ENCODE measurements at places on chromosomes 2 and 18. TPM values are rescaled to one million over a fixed set of nuclear protein-coding genes. Genes with fewer than 3 reads are reported as not detected.

Gene RTP5
- not detected for total RNA-seq

DNA sequence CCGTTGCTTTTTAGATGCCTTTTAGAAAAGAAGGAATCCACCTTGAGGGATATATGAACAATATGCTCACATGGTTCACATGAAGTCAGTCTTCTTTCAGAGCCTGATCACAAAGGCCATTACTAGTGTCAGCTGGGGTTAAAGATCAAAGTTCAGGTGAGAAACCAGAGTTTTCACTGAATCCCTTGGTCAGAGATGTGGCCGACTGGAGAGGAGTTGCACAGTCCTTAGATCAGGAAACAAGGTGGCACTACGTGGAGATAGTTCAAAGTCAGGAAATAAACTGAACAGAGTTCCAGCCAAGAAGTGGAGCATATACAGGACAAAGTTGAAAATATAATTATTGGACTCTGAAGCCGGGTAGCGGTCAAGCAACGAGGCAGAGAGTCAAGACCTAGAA lies 54.6 kb downstream of the AAK1 start:
- H3K27me3 ChIP-seq: no peaks in the 10 kb centered on the region
- no peaks in the 10 kb centered on the region for H3K4me1 ChIP-seq
- no peak overlapping the region for H3K4me3 ChIP-seq
- DNase-seq: no peak
- no peak overlapping the region for H3K27ac ChIP-seq
- H3K36me3 ChIP-seq: no peaks in the 10 kb centered on the region

DNA sequence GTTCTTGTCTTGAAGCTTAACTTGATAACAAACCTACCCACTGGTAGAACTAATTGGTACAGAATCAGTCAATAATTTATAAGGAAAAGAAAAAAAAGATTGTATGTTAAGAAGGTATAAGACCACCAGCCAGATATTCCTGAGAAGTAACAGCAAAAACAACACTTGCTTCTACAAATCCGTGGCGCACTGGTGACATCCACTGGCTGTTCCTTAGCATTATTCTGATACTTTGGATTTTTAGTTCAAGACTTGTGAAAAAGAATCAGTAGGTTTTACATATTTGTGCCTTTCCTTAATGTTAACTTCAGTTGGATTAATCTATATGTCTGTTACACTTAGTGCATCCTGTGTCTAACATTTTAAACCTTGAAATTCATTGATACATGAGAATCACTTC lies 141.8 kb downstream of the GRB14 start:
- H3K27me3 ChIP-seq: peaks cover 25% of the 10 kb centered on the region
- H3K4me1 ChIP-seq: no peaks in the 10 kb centered on the region
- DNase-seq: peak; percentile 38
- H3K36me3 ChIP-seq: no peaks in the 10 kb centered on the region

DNA sequence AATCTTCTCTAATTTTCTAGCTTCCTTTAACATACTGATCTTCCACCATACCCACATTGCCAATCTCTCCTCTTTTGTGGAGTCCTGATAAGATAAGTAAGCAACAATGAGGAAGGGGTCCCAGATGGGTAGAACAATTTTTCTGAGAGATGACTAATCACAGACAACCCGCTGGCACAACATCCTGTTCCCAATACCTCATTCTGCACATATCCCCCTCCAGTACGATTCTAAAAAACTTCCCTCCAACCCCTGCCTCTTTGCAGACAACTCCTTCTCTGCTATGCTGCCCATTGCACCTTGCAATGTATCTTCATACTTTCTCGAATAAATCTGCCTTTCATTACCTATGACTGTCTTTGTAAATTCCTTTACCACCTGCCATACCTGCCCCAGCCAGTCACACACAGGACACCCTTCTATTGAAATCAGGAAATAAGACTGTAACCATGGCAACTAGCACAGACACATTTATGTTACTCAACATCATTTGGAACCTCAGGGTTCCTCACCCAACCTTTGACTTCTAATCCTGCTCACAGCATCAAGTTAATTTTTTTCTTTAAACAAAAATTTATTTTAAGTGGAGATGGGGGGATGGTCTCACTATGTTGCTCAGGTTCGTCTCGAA lies 7.4 kb upstream of the EXOC6B start:
- no peak overlapping the region for H3K4me3 ChIP-seq
- no peaks in the 10 kb centered on the region for H3K27me3 ChIP-seq
- H3K36me3 ChIP-seq: no peaks in the 10 kb centered on the region
- peaks cover 6% of the 10 kb centered on the region for H3K4me1 ChIP-seq

DNA sequence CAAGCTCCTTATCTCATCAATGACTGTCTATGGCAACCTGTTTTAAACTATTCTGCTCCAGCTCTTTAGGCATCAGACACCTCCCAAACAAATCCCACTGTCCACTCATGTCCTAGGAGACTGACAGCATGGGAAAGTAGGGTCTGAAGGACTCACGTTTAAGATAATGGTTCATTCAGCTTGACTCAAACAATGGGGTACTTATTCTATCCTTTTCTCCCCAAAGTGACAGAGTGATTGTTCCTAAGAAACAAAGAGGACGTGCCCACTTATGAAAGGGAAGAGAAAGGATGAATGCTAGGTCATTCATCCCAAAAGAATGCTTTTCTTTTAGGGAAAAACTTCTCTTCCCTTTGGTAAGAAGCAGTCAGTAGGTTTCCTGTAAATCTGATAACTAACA lies 41.9 kb downstream of the ALK start:
- no peak overlapping the region for H3K27ac ChIP-seq
- H3K4me1 ChIP-seq: peaks cover 7% of the 10 kb centered on the region
- no peaks in the 10 kb centered on the region for H3K27me3 ChIP-seq
- no peak for DNase-seq

Gene SPEG
- total RNA-seq: 15.7 TPM

DNA sequence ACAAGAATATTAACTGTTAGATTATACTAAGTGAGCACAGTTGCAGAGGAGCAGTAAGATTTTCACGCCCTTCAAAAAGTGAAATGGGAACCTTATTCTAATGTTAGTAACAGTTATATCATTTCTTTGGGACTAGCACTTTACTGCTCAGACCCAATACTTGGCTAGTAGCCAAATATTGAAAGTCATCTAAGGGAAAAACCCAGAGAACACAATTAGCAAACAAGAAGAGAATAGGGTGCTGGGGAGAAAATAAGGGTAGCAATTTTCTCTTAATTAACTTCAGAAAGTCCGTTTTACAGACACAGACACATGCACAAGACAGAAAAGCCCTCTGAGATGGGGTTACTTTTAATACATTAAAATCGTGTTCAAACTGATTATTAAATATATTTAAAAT lies 71.8 kb downstream of the ID2 start:
- no peaks in the 10 kb centered on the region for H3K27me3 ChIP-seq
- no peak overlapping the region for H3K4me3 ChIP-seq
- peaks cover 9% of the 10 kb centered on the region for H3K36me3 ChIP-seq
- DNase-seq: peak; percentile 24

Gene SERPINB2
- total RNA-seq: 1.7 TPM

- no peaks in the 10 kb centered on the region for H3K36me3 ChIP-seq
- H3K27me3 ChIP-seq: no peaks in the 10 kb centered on the region
- H3K4me1 ChIP-seq: peaks cover 7% of the 10 kb centered on the region
- no peak for DNase-seq
Observed at GRCh38 chr2:158533009-158533408, 76.3 kb downstream of the PKP4 start.

Gene CRACDL
- total RNA-seq: not detected

Gene CPO
- not detected for total RNA-seq

Gene DUSP2
- 0.50 TPM for total RNA-seq

Gene EPB41L3
- total RNA-seq: 0.20 TPM

DNA sequence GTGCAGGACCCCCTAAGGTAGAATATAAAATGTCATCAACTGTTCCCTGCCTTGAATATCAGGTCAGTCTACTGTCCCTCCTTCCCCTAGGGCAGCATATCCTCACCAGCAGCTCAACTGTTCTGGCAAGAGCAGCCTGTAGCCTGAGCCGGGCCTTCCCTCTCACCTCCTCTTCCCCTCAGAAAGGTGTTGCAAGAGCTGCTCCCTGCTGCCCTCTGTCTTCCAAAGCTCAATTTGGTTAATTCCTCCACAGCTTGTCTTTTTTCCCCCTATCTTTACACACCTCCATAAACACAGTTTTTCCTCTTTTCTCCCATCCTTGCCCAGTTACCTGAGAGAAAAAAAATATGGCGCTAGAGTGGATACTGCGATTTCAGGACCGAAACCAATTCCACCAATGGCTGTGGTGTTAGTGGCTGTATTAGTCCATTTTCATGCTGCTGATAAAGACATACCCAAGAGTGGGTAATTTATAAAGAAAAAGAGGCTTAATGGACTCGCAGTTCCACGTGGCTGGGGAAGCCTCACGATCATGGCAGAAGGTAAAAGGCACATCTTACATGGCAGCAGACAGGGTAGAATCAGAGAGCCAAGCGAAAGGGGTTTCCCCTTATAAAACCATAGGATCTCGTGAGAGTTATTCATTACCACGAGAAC lies 184.7 kb downstream of the MREG start:
- peaks cover 18% of the 10 kb centered on the region for H3K4me1 ChIP-seq
- no peak overlapping the region for H3K27ac ChIP-seq
- H3K27me3 ChIP-seq: no peaks in the 10 kb centered on the region
- H3K4me3 ChIP-seq: no peak overlapping the region
- no peaks in the 10 kb centered on the region for H3K36me3 ChIP-seq

Gene MTHFD2
- 252 TPM for total RNA-seq

- no peaks in the 10 kb centered on the region for H3K4me1 ChIP-seq
- H3K27me3 ChIP-seq: no peaks in the 10 kb centered on the region
- no peak overlapping the region for H3K27ac ChIP-seq
- DNase-seq: no peak
- no peak overlapping the region for H3K4me3 ChIP-seq
Observed at GRCh38 chr2:71888751-71889445, 258.8 kb downstream of the CYP26B1 start.

- no peaks in the 10 kb centered on the region for H3K4me1 ChIP-seq
- no peaks in the 10 kb centered on the region for H3K36me3 ChIP-seq
- H3K4me3 ChIP-seq: no peak overlapping the region
- DNase-seq: no peak
Observed at GRCh38 chr2:231222318-231223000, 24.0 kb downstream of the ARMC9 start.

Gene NFE2L2
- 72.7 TPM for total RNA-seq

Gene TMEM163
- total RNA-seq: not detected

GRCh38 chr18:9764011-9764481 lies 55.9 kb downstream of the RAB31 start:
- H3K4me3 ChIP-seq: no peak overlapping the region
- peaks cover 6% of the 10 kb centered on the region for H3K4me1 ChIP-seq
- H3K27ac ChIP-seq: no peak overlapping the region
- no peaks in the 10 kb centered on the region for H3K27me3 ChIP-seq
- DNase-seq: no peak
- H3K36me3 ChIP-seq: no peaks in the 10 kb centered on the region

Measured in A673 (cell line).